ENCODE measurements at places on chromosomes 5 and 9.
A peak's percentile ranks its signal among the peaks of the same experiment; 100 is the strongest.

GRCh38 chr9:1053986-1054425 is 3.8 kb downstream of the DMRT2 start:
- no peak for DNase-seq

DNA sequence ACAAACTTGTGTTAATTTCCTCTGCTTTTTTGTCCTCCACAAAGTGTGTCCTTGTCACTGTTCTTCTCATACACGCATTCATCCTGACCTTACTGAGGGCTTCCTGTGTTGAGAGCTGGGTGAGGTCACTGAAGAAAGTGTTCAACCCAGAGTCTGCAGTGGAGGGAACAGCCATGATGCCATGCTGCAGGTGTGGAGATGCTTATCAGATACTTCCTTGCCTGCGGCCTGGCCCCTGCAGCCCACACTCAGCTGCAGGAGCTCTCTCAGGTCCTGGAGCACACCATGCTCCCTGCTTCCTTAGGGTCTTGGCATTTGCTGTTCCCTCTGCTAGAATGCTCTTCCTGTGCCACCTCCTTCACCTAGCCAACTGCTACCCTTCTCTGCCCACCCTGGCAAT is 108.1 kb upstream of the SPRY4 start:
- DNase-seq = peak; percentile 40

GRCh38 chr9:33446240-33446945 is 1.0 kb downstream of the AQP3 start:
- DNase-seq = peak; percentile 48

- DNase-seq = no peak
These were observed 315.6 kb downstream of the MTRR start for GRCh38 chr5:8184455-8185063.

GRCh38 chr9:5764130-5764868 is 68.6 kb downstream of the ERMP1 start:
- no peak for DNase-seq

GRCh38 chr5:72366324-72366976 is 46.3 kb downstream of the PTCD2 start:
- DNase-seq = peak; percentile 2

DNA sequence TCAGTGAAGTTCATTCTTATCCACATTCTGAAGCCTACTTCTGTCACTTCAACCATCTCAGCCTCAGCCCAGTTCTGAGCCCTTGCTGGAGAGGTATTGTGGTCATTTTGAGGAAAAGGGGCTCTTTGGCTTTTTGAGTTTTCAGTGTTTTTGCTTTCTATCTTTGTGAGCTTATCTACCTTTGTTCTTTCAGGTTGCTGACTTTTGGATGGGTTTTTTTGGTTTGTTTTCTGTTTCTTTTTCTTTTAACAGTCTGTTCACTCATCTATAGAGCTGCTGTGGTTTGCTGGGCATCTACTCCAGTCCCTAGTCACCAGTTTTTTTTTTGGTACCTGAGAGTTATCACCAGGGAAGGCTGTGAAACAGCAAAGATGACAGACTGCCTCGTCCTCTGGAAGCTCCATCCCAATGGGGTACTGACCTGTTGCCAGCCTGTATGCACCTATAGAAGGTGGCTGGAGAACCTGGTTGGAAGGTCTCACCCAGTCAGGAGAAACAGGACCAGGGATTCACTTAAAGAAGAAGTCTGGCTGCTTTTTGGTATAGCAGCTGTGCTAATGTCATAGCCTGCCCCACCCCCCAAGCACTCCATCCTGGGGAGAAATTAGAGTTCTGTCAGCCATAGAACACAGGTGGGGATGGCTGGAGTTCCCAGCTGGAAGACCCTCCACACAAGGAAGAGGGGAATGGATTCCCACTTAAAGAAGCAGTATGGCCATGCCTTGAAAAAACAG is 138.6 kb upstream of the TSLP start:
- no peak for DNase-seq

DNA sequence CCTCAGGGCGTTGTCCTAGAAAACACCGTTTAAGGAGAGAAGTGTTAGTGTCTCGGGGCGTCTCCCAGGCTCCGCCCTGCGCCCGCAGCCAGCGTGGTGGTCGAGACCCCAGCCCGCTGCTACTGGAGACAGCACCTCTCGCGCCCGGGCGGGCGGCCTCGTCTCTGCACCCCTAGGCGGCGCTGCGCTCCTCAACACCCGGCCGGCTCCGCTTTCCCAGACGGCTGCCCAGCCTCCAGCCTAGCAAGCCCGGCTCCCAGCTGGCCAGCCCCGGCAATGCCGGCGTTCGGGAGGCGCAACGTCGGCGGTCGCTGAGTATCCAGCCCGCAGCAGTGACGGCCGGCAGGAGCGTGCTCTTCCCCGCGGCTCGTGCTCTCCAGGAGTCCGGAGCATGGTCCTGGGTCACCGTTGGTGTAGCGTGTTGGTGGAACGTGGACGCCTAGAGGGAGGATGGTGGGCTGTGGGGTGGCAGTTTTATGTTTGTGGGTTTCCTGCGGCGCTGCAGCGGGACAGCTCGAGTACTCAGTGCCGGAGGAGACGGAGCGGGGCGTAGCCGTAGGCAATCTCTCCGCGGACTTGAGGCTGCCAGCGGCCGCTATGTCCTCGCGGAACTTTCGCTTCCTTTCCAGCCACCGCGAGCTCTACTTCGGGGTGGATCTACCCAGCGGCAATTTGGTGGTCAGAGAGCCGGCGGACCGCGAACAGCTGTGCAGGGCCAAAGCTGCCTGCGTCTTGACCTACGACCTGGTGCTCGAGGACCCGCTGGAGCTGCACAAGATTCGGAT is 536 bp downstream of the PCDHAC1 start:
- DNase-seq = peak; percentile 6

- DNase-seq = peak; percentile 9
These were observed 38.2 kb downstream of the CLINT1 start for GRCh38 chr5:157820593-157821252.

- DNase-seq = no peak
These were observed 286.5 kb downstream of the MAST4 start for GRCh38 chr5:66882606-66883227.

- no peak for DNase-seq
These were observed 130.2 kb upstream of the SPEF2 start for GRCh38 chr5:35487233-35488025.

All from activated CD4-positive, alpha-beta T cell treated with anti-CD3 and anti-CD28 coated beads for 4 hours (primary cell).